ENCODE measurements at places on chromosomes 2 and 18.

GRCh38 chr2:238423561-238424312, 3.0 kb upstream of the ASB1 start:
- DNase-seq: no peak

DNA sequence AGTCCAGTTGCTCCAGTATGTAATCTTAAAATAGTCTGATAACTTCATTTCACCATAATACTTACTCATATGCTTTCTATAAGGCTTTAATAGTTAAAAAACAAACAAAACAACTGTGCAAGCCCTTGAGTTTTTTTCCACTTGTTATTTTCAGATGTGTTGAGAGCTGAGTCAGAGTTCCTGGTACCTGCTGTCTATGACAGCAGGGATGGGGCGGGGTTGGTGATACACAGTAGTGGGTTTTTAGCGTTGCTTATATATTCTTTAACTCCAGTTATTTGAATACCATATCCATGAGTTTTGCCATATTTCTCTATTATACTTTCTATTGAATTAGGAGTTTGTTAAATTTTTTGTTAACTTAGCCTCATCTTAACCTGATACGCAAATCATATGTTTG, 5.0 kb downstream of the NAPG start:
- no peak for DNase-seq

GRCh38 chr2:43158259-43158880, 68.0 kb downstream of the ZFP36L2 start:
- peak; percentile 72 for DNase-seq

DNA sequence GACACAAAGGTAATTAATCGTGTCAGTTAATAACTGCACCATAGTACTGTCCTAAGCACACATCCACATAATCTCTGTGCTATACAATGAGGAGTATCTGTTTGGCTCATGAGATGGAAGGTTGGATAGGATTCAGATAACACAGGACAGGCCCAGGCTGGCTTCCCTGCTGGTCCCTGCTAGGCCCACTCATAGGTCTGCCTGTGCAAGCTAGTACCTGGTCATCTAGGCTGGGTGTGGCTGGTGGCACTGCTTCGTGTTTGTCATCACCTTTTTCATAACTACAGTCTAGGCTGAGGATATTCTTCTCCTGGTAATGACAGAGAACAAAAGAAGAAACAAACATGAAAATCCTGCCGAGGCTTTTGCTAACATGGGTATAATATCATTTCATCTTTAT, 392.8 kb downstream of the TRIB2 start:
- DNase-seq: no peak

GRCh38 chr2:99734236-99734635, 244.4 kb upstream of the REV1 start:
- DNase-seq: no peak

GRCh38 chr18:79372991-79373390, 22.7 kb upstream of the NFATC1 start:
- DNase-seq: no peak

DNA sequence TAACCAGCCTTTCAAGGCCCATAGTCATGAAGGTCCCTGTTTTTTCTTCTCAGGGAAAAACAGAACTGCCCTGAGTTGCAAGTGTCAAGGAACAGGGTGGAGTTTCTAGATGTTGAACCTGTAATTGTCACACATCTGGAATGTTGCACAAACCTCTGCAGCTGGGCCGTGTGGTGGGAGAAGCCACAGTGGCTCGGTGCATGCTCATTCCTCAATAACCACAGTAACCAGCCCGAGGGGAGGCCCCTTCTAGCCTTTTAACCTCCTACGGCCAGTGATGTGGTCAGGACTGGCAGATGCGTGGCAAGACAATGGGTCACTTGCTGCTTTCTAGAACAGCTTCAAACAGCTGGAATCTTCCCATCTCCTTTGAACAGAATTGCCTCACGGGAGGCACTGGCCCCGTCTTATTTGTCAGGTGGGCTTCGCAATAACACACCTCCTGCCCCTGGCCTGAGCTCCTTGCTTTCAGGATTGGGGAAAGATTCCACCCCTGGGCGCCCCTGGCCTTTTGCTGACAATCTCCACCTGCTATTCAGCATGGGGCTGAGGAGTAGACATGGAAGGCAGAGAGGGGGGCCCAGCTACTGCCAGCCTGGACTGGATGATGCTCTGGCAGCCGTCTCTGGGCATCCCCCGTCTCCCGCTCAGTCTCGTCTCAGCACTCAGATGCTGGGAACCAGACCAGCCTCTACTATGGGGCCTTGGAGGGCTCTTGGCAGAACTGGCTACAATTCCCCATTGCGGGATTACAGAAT, 102.9 kb downstream of the KLHL29 start:
- no peak for DNase-seq

- DNase-seq: no peak
These were observed 83.0 kb downstream of the TSHZ1 start for GRCh38 chr18:75293591-75293990.

GRCh38 chr2:2296400-2296799, 34.7 kb downstream of the MYT1L start:
- no peak for DNase-seq

- DNase-seq: no peak
These were observed 31.2 kb downstream of the EPC2 start for GRCh38 chr2:148675708-148676107.

DNA sequence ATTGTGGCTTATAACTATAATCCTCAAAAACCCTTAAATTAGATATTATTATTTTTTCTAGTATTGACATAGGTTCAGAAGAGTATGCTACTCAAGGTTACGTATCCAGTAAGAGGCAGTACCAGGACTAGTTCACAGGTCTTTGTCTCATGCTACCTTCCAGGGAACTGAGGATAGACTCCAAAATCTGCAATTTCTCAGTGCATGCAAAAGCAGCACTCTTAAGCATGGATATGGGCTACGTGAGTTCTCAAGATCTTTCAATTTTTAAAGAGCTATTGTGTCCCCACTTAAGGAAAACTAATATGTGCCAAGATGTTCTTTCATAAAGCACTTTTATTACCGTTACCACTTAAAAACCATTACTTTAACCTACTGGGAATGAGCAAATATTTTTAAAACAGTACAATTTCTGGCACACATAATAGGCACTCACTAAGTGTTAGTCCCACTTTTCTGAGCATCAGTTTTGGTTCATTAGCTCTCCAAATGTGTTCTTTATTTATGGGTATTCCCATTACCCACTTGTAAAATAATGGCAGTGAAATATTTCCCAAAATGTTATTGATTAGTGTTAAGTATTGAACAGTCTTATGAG, 113.8 kb upstream of the TTN start:
- no peak for DNase-seq

DNA sequence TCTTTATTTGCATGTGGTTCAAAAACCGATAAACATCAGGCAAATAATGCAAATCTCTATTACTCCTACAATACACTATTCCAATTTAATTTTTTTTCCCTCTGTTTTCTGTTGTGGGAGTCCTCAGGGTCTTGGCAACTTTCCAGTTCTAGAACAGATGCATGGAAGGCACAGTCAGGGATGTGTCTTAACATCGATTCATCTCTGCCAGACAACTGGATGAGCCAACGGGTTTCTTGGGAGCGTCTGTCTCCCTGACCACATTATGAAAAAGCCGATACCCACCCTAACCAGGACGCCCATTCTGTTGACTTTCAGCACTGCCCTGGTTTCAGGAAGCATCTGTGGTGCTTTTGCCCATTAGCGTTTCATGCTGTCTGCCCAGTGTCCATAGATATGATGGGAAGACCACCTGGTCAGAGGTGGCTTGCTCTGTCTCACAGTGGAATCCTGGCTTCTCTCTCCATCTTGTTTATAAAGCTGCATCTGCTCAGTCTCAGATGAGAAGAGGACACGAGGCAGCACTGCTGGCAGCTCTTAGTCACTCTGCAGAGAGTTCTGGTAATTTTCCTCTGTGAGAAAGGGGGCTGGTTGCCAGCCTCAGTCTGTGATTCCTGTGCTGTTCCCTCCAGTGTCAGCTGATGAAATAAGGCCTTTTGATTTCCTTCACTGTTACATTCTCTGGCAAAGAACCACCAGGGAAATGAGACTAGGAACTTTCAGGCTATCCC, 57.9 kb upstream of the KCNE4 start:
- DNase-seq: no peak

DNA sequence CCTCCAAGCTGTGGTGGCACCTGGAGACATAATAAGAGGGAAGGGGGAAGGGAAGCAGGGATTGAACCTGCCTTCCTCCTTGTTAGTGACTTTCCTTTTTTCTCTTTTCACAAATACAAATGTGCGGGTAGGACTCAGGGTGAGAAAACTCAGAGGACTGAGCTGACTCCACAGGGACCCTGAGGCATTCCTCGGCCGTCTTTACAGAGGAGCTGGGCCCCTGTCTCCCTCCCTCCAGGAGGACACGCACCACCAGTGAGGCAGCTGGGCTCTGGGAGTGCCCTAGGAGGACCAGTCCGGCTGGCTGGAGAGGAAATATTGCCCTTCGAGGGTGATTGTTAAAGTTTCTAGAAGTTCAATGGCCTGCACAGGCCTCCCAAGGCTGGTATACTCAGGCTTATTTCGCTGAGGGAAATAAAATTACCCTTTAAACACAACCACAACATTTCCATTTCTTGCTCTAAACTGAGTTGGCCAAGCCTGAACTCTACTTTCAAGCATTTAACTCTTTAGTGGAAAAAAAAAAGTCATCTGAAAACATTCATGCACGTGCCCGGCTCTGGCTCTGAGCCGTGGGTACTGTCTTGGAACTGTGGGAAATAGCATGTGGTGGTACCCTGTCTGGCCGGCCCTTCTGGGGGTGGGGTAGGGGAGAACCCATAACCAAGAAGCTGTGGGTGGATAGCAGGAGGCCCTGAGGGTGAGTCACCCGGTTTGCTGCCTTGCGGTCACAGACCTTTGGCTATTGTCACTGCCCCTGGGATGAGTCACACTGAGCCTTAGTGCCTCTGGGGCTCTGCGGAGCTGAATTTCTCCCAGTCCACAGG, 116.0 kb downstream of the COPS8 start:
- no peak for DNase-seq

DNA sequence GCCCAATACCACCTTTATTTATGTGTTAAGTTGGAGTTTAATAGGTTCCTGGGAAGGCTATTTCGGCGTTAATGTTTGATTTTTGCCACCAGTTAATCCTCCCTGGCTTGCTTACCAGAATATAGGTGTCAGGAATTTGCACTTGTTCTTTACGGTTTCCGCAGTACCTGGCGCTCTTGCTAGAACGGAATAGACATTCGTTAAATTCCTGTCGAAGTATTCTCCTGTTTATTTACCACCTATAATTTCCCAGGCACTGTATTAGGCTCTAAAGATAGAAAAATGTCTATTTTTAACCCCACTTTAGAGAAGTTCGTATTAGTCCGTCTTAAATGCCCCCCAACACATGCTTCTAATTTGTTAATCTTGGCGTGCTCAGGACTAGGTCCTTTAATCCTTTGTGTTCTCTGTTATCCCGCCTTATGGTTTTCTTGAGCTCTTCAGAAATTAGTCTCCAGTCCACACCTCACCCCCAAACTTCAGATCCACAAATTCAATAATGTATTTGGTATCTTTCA, 575 bp downstream of the CCDC150 start:
- no peak for DNase-seq

DNA sequence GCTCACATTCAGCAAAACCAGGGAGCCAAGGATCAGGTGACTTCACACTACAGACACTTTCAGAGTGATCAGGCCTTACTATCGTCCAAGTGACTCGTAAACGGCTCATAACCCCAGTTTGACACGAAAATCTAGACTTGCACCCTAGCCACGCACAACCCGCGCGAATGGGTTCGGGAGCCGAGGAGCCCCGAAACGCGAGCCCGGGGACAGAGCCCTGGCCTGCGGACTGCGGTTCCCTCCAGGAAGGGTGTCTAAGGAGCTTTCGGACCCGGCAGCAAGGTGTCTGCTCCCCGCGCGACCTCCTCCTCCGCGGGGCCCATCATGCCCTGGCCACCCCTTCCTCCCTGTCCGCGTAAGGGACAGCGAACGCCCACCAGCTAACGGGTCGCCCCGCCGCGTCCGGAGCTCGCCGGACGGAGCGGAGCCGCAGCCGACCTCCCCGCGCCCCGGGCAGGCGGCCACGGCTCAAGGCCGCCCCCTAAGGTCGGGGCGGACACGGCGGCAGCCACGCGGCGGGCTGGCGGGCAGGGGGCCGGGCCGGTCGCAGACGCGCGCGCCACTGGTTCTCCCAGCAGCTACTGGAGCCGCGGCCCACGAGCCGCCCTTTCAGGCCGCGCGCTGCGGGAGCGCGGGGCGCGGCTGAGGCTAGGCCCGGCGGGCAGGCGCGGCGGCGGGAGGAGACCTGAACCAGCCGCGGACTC, 575 bp downstream of the ATL2 start:
- DNase-seq: peak; percentile 36

GRCh38 chr2:71882949-71883472, 264.7 kb downstream of the CYP26B1 start:
- no peak for DNase-seq

All from CD4-positive, alpha-beta T cell treated with Interleukin-6 at 100 ng/mL for 8 hours (primary cell).